ENCODE measurements at places on chromosomes 5 and 9. TPM values are rescaled to one million over a fixed set of nuclear protein-coding genes. Genes with fewer than 3 reads are reported as not detected.

Gene IFNA17
- not detected for polyA plus RNA-seq

DNA sequence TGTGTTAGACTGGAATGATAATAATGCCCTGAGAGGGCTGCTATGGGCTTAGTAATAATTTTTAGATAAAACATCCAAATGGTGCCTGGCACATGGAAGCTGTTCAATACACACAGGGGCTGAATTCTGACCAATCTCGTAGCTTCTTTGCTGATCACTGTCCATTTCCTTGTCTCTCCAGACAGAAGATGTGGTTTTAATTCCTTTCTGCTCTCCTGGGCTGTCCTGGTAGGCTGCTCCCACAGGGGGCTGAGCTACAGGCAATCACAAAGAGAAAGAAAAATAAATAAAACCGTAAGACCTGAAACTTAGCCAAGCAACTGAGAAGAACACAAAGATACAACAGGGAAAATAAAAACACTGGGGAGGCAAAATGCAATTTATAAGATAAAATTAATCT, 136.5 kb downstream of the CDK5RAP2 start:
- no peak overlapping the region for H3K4me3 ChIP-seq
- no peaks in the 10 kb centered on the region for H3K27me3 ChIP-seq
- no peak for DNase-seq
- no peak overlapping the region for H3K27ac ChIP-seq

- no peaks in the 10 kb centered on the region for H3K27me3 ChIP-seq
- no peaks in the 10 kb centered on the region for H3K36me3 ChIP-seq
- H3K4me3 ChIP-seq = no peak overlapping the region
Measured at GRCh38 chr5:67400752-67401151, 204.2 kb upstream of the CD180 start.

- DNase-seq = no peak
- no peaks in the 10 kb centered on the region for H3K27me3 ChIP-seq
- peaks cover 5% of the 10 kb centered on the region for H3K4me1 ChIP-seq
- no peak overlapping the region for H3K27ac ChIP-seq
- H3K4me3 ChIP-seq = no peak overlapping the region
Measured at GRCh38 chr5:135344349-135344748, 54.7 kb downstream of the MACROH2A1 start.

- no peak for DNase-seq
- no peaks in the 10 kb centered on the region for H3K27me3 ChIP-seq
- H3K4me1 ChIP-seq = peaks cover 14% of the 10 kb centered on the region
- H3K27ac ChIP-seq = peak overlapping the region; percentile 95
- peaks cover 50% of the 10 kb centered on the region for H3K36me3 ChIP-seq
Measured at GRCh38 chr5:1801967-1802295, 724 bp downstream of the NDUFS6 start.

DNA sequence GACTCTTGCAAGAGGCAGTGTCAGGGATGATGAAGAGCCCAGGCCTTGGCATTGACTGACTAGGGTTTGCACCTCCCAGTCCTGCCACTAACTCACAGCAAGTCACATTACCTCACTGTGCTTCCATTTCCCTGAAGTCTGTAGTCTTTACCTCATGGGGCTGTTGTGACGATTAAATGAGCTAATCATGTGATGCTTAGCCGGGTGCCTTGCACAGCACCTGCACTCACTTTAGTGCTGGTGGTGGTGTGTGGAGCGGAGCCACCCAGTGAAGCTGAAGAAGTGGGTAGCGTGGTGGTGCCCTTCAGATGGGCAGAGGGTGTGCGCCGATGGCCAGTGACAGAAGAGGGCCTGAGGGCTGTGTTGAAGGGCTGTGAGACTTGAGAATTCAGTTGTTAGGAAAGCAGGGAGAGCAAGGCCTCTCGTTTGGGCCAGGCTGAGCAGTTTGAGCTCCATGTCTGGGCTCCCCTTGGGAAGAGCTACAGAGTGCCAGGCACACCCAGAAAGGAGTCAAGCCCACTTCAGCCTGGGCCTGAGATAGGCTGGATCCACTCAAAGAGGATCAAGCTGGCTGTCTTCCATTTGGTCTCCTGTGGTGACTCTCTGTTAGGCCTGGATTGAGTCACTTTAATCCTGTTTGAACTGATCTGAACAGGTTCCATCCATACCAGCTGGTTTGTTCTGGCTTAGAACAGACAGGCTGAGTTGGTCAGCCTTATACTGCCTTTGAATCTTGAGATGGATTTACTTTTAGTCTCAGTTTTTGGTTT, 42.5 kb downstream of the RALGPS1 start:
- peak; percentile 44 for DNase-seq
- no peaks in the 10 kb centered on the region for H3K27me3 ChIP-seq
- no peaks in the 10 kb centered on the region for H3K36me3 ChIP-seq
- H3K4me3 ChIP-seq = no peak overlapping the region
- H3K27ac ChIP-seq = peak overlapping the region; percentile 72
- peaks cover 19% of the 10 kb centered on the region for H3K4me1 ChIP-seq

DNA sequence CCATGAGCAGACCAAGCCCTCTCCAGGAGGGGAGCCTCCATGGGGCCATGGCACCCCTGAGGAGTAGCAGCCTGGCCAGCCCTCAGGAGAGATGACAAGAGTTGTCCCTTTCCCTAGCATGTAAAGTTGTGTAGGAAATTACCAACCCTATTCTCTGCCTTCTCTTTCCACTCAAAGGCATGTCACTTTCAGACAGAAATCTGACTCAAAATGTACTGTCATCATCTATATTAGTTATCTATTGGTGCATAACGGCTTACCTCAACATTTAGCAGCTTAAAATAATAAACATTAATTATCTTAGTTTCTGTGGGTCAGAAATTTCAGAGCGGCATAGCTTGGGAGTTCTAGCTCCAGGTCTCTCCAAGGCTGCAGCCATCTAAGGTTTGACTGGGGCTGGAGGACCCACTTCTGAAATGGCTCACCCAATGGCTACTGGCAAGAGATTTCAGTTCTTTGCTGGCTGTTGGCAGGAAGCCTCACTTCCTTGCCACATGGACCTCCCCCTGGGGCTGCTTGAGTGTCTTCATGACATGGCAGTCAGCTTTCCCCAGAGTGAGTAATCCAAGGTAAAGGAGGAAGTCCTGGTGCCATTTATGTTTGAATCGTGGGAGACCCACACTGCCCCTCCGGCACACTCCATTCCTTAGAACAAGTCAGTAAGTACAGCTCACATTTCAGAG, 632.3 kb downstream of the CCDC171 start:
- H3K27ac ChIP-seq = no peak overlapping the region
- H3K36me3 ChIP-seq = no peaks in the 10 kb centered on the region
- no peak overlapping the region for H3K4me3 ChIP-seq
- DNase-seq = no peak
- H3K27me3 ChIP-seq = no peaks in the 10 kb centered on the region
- no peaks in the 10 kb centered on the region for H3K4me1 ChIP-seq

Gene ANKRD34B
- polyA plus RNA-seq = not detected

DNA sequence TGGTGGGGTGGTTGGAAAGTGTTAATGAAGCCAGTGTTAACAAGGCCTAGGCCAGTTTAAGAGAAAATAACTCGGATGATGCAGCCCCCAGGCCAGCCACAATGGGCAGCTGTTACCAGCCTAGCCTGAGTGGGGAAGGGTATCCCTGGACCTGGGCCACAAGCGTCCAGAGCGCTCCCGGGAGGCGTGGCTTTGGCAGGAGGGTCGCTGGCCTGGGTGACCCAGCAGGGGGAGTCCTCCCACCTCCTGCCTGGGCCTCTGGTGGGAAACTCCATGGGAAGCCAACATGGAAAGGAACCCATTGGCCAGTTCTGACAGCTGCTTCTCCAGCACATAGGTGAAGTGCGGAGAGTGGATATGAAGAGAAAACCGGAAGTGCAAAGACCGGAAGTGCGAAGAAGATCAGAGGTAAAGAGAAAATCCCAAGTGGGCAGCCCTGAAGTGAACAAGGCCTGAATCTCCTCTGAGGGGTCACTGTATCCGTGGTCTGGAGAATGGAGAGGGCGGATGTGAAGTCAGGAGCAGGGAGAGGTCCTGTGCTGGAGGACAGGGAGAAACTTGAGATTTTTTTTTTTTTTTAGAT, 79.0 kb downstream of the ADCY2 start:
- H3K4me3 ChIP-seq = no peak overlapping the region
- H3K4me1 ChIP-seq = no peaks in the 10 kb centered on the region
- no peaks in the 10 kb centered on the region for H3K27me3 ChIP-seq
- H3K27ac ChIP-seq = no peak overlapping the region
- no peak for DNase-seq

- H3K27ac ChIP-seq = no peak overlapping the region
- no peak overlapping the region for H3K4me3 ChIP-seq
- DNase-seq = no peak
- no peaks in the 10 kb centered on the region for H3K27me3 ChIP-seq
- no peaks in the 10 kb centered on the region for H3K4me1 ChIP-seq
Measured at GRCh38 chr9:98107926-98108325, 11.1 kb downstream of the TRIM14 start.

GRCh38 chr5:142313682-142314081, 11.1 kb downstream of the SPRY4 start:
- no peaks in the 10 kb centered on the region for H3K27me3 ChIP-seq
- no peak overlapping the region for H3K4me3 ChIP-seq
- H3K36me3 ChIP-seq = peaks cover 36% of the 10 kb centered on the region
- no peak for DNase-seq

- H3K27me3 ChIP-seq = no peaks in the 10 kb centered on the region
- no peak for DNase-seq
- H3K4me1 ChIP-seq = peaks cover 2% of the 10 kb centered on the region
- H3K4me3 ChIP-seq = no peak overlapping the region
- no peak overlapping the region for H3K27ac ChIP-seq
Measured at GRCh38 chr5:54862036-54862435, 123.4 kb downstream of the ESM1 start.

- H3K27me3 ChIP-seq = peaks cover 2% of the 10 kb centered on the region
- DNase-seq = no peak
- H3K4me1 ChIP-seq = no peaks in the 10 kb centered on the region
- no peaks in the 10 kb centered on the region for H3K36me3 ChIP-seq
Measured at GRCh38 chr9:93365427-93366118, 85.9 kb upstream of the FAM120A start.

GRCh38 chr5:146213210-146213826, 9.9 kb downstream of the RBM27 start:
- H3K4me3 ChIP-seq = no peak overlapping the region
- no peak for DNase-seq
- H3K4me1 ChIP-seq = no peaks in the 10 kb centered on the region

Gene SOX30
- 0.03 TPM for polyA plus RNA-seq

DNA sequence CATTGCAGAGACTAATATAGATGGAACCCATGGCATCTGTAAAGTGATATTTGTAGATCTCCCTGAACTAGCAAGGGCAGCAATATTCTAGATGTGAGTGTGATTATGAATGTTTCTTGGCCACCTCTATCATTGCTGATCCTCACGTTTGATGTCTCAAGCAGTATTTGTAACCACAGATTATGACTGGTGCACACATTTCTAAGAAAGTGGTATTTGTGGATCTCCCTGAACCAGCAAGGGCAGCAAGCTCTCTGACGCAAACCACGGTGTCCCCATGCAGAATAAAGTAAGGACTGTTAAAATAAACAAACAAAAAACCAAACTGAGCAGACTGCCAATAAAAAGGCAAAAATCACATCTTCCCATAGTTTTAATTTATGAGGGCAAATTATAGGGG, 301.3 kb downstream of the CSNK1G3 start:
- H3K4me1 ChIP-seq = no peaks in the 10 kb centered on the region
- H3K27me3 ChIP-seq = no peaks in the 10 kb centered on the region
- no peaks in the 10 kb centered on the region for H3K36me3 ChIP-seq
- DNase-seq = no peak
- no peak overlapping the region for H3K27ac ChIP-seq
- no peak overlapping the region for H3K4me3 ChIP-seq

Gene PCYOX1L
- 9.5 TPM for polyA plus RNA-seq

GRCh38 chr5:133792655-133793054, 175.8 kb downstream of the C5orf15 start:
- no peaks in the 10 kb centered on the region for H3K4me1 ChIP-seq
- no peak overlapping the region for H3K27ac ChIP-seq
- H3K4me3 ChIP-seq = no peak overlapping the region
- H3K27me3 ChIP-seq = peaks cover 59% of the 10 kb centered on the region
- DNase-seq = no peak
- H3K36me3 ChIP-seq = no peaks in the 10 kb centered on the region

GRCh38 chr5:59245198-59245597, 648.3 kb downstream of the PDE4D start:
- H3K4me3 ChIP-seq = no peak overlapping the region
- no peak overlapping the region for H3K27ac ChIP-seq
- no peak for DNase-seq
- no peaks in the 10 kb centered on the region for H3K36me3 ChIP-seq
